IMR-90 (cell line): ENCODE measurements at places on chromosomes 6 and 20. TPM values are rescaled to one million over a fixed set of nuclear protein-coding genes. Genes with fewer than 3 reads are reported as not detected.

GRCh38 chr6:156562019-156562418 lies 215.2 kb upstream of the ARID1B start:
- DNase-seq = no peak

GRCh38 chr6:154561750-154562149 lies 51.3 kb upstream of the CNKSR3 start:
- no peak for DNase-seq

- DNase-seq = no peak
Observed at GRCh38 chr6:79814940-79815339, 132.4 kb downstream of the ELOVL4 start.

DNA sequence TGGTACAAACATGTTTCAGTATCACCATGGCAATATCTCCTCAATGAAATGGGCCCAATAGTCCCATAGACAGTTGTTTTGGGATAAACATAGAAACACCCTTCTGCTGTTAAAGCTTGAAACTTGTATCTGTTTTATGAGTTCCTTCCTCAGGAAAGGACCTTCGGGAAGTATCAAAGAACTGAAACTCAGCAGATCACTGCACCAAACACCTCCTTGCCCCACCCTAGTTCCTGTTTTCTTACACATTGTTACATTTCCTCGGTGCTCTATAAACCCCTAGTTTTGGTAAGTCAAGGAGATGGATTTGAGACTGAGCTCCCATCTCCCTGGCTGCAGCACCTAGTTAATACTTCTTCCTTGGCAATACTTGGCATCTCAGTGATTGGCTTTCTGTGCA lies 73.8 kb upstream of the ECI2 start:
- no peak for DNase-seq

DNA sequence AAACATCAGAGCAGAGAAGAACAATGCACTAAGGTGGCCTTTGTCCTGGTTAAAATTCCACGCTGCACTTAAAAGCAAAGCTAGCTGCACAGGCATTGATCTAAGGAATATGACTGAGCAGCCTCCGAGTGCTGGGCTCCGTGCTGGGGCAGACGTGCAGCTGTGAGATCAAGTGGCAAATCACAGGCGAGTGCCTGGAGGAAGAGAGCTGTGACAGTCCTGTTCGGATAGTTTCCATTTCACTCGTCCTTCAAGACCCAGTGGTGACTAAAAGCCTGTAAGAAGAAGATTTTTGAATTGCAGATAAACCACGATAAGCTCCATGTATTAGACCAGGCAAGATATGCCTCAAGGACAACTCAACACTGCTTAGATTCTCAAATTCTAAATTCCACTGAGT lies 247.9 kb downstream of the ANKRD60 start:
- no peak for DNase-seq

DNA sequence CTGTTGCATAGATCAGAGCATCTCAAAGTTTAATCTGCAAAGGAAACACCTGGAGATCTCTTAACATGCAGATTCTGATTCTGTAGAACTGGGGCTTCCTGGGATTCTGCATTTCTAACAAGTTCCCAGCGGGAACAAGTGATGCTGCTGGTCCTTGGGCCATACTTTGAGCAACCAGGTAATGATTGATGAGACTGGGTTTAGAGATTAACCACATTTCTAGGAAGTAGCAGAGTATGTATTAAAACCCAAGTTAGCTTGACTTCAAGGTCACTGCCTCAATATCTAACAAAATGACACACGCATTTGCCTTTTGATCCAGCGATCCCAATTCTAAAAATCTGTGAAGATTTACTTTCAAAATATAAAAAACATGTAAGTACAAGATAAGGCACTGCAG lies 83.0 kb upstream of the DTNBP1 start:
- no peak for DNase-seq

DNA sequence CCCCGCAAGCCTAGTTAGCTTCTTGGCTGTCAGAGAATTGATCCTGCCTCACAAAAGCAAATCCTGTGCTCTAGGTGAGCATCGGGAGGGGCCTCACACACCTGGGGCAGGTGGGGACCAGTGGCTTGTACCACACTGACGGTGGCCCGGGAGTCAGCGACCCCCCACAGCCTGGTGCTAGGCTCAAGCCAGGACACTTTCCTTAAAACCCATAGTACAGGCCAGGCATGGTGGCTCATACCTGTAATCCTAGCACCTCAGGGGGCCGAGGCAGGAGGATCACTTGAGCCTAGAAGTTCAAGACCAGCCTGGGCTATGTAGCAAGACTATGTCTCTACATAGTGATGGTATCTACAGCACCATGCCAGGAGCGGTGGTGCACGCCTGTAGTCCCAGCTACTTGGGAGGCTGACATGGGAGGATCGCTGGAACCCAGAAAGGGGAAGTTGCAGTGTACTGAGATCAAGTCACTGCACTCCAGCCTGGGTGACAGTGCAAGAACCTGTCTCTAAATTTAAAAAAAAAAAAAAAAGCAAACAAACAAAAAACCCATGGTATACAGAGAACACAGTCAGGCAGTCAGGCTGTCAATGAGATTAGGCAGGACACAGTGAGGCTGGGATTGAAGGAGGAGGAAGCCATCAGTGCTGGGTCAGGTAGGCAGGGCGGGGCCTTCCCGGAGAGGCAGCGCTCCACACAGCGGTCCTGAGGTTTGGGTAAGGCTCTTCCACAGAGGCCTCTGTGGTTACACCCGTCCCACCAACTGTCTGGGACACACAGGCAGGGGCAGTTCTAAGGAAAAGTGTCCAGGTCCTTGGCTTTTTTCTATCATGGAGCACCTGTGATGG lies 41.3 kb downstream of the SYNJ2 start:
- no peak for DNase-seq

DNA sequence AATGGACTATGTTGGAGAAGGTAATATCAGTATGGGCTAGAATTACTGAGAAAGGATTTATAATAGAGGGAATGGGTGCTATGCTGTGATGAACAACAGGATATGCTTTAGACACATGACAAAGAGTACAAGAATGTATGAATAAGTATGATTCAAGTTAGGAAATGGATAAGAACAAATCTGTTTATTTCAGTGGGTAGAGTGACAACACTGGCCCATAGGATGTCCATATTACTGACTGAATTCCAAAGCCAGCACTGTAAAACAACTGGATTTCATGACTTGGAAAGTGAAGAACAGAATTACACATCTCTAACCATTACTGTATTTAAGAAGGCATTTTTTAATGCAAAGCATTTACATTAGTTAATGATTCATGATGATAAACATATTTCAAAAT lies 35.9 kb downstream of the EPM2A start:
- peak; percentile 82 for DNase-seq

- DNase-seq = no peak
Observed at GRCh38 chr6:105869835-105870440, 216.2 kb upstream of the PRDM1 start.

DNA sequence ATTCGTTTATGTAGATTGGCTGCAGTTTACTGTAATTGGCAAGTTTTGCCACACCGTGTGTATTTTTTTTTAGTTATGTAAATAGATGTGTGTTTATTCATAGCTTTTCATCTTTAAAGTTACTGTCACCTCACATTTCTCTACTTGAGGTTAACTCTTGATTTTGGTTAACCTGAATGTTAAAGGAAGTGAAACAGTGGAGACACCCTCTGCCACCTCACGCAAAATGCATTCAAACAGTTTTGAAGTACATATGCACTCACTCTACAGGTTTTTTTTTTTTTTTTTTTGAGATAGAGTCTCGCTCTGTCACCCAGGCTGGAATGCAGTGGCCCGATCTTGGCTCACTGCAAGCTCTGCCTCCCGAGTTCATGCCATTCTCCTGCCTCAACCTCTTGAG lies 17.7 kb downstream of the OR2A4 start:
- DNase-seq = no peak

GRCh38 chr6:125477156-125477555 lies 175.4 kb upstream of the HDDC2 start:
- DNase-seq = no peak

DNA sequence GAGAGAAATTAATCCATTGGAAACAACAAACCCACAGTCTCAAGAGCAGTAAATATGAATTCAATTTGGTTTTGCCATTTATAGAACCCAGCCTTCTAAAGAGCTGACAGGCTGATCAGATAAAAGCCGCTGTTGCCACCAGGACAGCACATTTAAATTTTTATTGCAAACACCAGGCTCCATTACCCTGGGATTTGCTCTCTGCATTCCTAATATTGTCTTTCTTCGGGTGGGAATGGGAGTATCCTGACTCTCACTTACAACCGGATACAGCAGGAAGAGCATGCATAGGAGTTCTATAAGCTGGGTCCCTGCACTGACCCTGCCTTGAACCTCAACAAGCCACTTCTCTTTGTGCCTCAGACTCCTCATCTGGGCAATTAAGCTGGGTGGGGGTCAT lies 142.9 kb downstream of the LRFN2 start:
- DNase-seq = no peak

- DNase-seq = peak; percentile 67
Observed at GRCh38 chr20:54649511-54649962, 174.1 kb downstream of the DOK5 start.

DNA sequence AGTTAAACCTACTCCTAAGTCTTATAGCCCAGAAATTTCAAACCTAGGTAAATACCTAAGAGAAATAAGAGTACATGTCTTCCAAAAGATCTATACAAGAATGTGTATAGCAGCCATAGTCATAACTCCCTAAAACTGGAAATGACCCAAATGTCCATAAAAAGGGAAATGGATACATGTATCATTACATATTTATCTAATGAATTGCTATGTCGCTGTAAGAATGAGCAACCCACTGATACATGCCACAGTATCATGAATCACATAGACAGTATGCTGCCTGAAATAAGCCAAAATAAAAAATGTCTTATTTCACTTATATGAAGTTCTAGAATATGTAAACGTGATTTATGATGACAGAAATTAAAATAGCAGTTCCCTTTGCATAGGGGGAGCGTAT lies 679.5 kb downstream of the MAFB start:
- peak; percentile 41 for DNase-seq

DNA sequence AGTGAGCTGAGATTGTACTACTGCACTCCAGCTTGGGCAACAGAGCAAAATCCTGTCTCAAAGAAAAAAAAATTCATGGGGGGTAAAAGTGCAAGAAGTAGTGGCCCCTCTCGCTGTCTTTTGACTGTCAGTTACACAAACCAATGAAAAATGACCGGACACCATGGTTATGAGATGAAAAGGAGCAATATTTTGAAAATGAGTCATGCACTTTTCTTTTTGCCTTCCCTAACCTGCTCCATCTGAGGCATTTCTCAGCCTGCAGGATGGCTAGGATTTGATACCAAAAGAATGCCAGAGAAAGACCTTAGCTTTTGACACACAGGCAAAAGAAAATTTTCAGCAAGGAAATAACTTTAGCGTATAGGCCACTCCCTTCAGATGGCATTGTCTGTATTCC lies 181.7 kb upstream of the ARID1B start:
- DNase-seq = no peak

DNA sequence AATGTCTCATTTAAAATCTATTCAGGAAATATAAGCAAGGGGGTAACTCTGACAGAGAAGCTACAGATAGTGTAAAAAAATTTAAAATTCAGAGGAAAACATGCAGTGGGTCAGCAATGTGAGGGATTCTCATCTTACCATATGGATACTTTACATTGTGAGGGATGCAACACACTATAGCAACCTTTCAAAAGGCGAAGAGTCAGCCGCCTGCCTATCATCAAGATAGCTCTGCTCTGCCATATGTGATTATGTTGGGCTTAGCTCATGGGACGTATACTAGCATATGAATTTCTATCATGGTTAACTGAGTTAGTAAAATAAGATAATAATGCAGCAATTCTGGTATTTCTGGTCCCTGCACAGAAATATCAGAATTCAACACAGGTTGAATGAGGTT lies 130.9 kb downstream of the MAP3K7 start:
- DNase-seq = no peak

DNA sequence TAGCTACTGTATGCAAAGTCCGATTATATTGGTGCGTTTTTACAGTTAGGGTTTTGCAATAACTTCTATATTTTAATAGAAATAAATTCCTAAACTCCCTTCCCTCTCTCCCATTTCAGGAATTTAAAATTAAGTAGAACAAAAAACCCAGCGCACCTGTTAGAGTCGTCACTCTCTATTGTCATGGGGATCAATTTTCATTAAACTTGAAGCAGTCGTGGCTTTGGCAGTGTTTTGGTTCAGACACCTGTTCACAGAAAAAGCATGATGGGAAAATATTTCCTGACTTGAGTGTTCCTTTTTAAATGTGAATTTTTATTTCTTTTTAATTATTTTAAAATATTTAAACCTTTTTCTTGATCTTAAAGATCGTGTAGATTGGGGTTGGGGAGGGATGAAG lies 13.7 kb upstream of the PLCG1 start:
- DNase-seq = no peak

- DNase-seq = no peak
Observed at GRCh38 chr20:24632581-24632980, 163.2 kb downstream of the SYNDIG1 start.

DNA sequence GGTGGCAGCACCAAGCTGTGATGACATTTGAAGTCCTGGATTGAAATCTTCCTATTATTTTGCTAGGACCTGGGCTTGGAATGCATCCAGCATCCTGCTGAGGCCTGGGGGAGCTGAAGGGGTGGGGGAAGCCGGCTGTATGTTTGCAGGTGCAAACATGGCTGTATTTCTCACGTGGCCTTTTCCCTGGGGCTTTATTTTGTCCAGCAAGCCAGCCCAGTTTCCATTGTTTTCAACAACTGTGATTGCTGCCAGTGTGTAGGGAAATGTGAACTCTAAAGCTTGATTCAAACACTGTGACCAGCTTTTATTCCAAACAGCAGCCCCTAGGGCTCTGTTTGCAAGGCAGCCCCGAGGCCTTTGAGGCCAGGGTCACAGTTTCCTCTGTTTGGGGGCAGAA lies 683.0 kb downstream of the DHX35 start:
- DNase-seq = no peak

- no peak for DNase-seq
Observed at GRCh38 chr6:43178150-43178549, 3.8 kb upstream of the CUL9 start.

The TNFAIP3 gene
- polyA plus RNA-seq = 12.6 and 14.2 TPM in 2 replicates

The HRH3 gene
- polyA plus RNA-seq = not detected in 2 replicates

The C6orf15 gene
- polyA plus RNA-seq = not detected in 2 replicates

The ADTRP gene
- polyA plus RNA-seq = 0.14 and 0.50 TPM in 2 replicates

The CYP39A1 gene
- polyA plus RNA-seq = 0.03 TPM in 1 of 2 replicates, not detected in the other

The SLC35D3 gene
- not detected in 2 replicates for polyA plus RNA-seq

The FBXO30 gene
- 2.2 and 3.1 TPM in 2 replicates for polyA plus RNA-seq

The ASF1A gene
- 7.2 and 10.1 TPM in 2 replicates for polyA plus RNA-seq

The PRPF6 gene
- polyA plus RNA-seq = 38.5 and 43.5 TPM in 2 replicates

The CCN5 gene
- polyA plus RNA-seq = not detected in 2 replicates
